Peyer's patch (tissue), 4 donors: ENCODE measurements at places on chromosomes 3 and 15.

GRCh38 chr3:63961891-63962290, 49.7 kb upstream of the SCAANT1 start:
- DNase-seq, result no peak

DNA sequence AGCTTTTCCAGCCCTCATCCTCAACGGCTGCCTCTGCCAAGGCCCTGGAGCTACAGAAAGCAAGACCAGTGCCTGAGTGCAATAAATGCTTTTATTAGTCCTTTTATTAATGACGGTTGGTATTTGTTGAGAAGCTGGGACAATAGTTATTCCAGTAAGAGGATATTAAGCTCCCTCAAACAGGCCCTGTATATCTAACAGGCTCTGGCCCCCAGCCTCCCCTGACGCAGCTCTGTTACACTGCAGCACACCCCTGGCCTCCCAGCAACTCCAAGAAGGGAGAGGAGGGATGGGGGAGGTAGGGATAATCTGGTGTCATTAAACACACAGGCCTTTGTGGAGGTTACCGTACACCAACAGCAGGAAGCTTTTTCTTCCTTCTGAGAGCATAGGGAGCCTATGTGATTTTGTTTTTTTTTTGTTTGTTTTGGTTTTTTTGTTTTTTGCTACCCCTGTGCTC, 30.8 kb upstream of the MAGEF1 start:
- no peak for DNase-seq

DNA sequence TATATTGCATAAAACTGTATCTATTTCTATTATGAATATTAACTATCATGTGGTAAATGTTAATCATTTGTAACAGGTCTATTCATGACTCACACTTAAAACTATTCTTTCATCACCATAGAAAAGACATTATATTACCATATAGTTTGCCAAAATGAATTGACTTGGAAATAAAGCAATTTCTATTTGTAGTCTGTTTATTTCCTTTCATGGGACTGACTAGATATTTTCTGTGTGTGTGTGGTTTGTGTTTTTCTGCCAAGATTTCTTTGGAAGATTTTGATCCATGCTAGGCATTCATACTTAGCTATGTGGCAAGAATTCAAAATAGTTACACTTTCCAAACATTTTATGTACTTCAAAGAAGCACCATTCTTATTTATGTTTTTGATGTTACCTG, 522.5 kb upstream of the AGTR1 start:
- no peak for DNase-seq

DNA sequence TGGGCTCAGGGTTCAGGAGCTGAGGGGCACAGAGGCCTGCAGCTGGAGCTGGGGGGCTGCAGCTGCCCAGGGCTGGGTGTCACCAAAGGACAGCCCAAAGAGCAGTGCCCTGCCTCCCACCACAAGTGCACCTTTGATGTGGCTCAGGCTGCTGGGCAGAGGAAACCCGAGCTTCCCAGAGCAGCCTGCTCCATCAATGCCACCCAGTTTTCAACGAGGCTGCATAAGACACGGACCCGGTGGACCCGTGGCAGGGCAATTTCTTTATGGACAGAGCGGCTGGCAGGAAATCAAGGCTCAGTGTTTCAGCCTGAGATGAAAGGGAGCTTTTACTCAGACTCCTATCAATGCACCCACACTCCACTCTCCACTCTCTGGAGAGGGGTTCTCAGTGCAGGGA, 18.7 kb downstream of the SEMA5B start:
- DNase-seq, result no peak

DNA sequence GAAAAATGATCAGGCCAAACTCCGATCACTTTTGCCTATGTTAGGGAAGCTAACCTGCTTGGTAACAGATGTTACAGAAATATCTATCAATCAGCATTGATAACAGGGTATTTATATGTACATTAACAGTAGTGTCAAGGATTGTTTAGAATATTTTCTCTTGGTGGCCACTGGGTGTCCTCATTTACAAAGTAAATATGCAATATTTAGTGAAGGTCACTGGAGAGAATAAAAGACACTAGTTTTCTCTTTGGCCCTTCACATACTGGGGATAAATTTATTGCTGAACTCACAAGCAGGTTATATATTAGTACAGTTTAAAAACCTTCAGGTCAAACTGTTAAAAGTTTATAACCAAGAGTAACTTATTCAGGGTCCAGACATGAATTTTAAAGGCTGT, 69.0 kb downstream of the TIGIT start:
- no peak for DNase-seq

GRCh38 chr15:91468871-91469580, 369.0 kb downstream of the SV2B start:
- DNase-seq, result no peak

GRCh38 chr3:143885780-143886427, 37.6 kb upstream of the SLC9A9 start:
- no peak for DNase-seq

- no peak for DNase-seq
These were observed 308.4 kb downstream of the PDCD6IP start for GRCh38 chr3:34106879-34107278.

DNA sequence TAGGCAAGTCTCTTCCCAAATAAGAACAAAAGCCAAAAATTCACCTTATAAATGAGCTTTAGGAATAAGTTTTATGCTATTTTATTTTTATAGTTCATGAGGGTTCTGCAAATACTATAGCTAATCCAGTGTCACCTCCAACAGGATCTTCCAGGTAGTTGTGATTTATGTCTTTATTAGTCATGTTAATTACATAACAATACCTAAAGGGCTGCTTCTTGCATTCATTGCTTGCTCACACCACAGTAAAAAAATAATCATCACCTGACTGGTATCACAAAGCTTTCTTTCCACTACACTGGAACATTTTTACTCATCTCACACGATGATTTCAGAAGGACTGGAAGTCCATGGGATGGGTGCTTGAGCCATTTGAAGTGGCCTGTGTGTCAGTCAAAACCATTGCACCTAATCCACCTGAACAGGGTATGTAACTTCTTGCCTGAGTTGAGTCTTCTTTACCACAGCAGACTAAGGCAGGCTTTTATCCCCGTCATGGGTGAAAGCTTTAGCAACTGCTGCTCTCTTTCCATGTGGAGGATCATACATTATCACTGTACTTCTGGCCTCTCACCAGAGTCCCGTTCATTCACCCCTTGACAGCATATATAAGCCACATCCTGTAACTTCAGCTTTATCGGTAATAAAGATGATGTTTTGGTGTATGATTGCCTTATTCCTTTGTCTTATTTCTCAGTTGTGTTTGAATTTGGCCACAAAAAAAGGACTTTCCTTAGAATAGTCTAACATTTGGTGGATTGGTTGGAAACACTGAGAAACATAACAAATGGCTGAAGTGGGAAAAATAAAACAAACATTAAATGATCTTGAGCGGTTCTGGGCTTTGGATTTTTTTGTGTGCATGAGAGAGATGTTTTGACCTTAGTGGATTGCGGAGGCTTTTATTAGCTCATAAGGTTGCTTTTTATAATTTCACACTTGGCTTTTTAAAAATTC, 382.6 kb upstream of the THBS1 start:
- DNase-seq, result no peak

DNA sequence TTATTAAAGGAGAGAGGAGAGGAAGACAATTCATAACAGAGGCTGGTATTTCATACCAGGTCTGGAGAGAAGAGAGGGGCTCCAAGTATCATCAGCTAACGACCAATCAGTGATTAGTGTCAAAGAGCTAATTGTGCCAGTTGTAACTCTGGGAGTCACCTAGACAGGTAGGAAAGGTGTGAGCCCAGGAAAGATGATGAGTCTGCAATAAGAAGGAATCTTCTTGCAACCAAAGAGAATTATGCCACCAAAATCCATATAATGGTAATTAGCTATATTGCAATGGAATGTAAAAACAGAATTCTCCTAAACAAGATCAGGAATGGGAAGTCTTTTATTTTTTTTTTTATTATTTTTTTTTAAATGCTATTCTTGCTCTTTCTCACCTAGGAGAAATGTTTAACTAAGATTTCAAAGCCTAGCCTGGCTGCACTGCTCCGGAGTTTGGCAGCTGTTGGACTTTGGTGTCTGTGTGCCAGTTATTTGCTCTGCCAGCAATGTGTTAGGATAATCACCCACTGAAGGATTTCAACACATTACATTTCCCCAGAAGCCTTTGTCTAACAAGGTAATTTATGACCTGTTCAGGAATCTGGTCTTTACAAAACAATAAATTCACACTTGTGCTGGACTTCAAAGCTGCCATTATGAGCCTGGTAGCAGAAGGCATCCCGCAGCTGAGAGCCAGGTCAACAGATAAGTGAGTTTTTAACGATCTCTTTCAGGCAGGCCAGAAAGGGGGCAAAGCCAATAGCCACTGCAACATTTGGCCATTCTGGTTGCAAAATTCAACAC, 89.4 kb downstream of the FOXB1 start:
- DNase-seq, result no peak
